ENCODE measurements at places on chromosomes 1 and 21. TPM values are rescaled to one million over a fixed set of nuclear protein-coding genes. Genes with fewer than 3 reads are reported as not detected.
A peak's percentile ranks its signal among the peaks of the same experiment; 100 is the strongest.

GRCh38 chr1:41698916-41699860 is 214.7 kb upstream of the EDN2 start:
- DNase-seq: peak; percentile 52

CLDN17 gene
- not detected for total RNA-seq

- DNase-seq: no peak
Measured at GRCh38 chr1:41371630-41372599, 10.7 kb downstream of the FOXO6 start.

DNA sequence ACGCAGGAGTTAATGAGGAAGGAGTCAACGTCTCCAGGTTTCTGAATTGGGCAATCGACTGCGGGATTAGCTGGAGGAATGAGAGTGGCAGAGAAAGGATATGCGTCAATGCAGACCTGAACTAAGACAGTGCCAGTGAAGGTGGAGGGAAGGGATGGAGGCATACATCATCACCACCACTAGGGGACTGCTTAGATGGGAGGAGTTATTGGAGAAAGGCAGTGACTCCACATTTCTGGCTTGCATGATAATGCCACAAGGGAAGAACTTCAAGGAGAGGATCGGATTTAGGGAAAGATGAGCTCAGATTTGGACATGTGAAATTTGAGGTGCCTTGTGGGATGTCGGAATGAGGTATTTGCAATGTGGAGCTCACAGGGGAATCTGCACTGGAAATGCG is 17.5 kb downstream of the VASH2 start:
- DNase-seq: no peak

GRCh38 chr1:19734472-19734999 is 65.2 kb downstream of the TMCO4 start:
- DNase-seq: no peak

HSPG2 gene
- 343 TPM for total RNA-seq

AVPR1B gene
- not detected for total RNA-seq
